PC-3 (cell line): ENCODE measurements at places on chromosomes 1 and 21. TPM values are rescaled to one million over a fixed set of nuclear protein-coding genes. Genes with fewer than 3 reads are reported as not detected.

GRCh38 chr1:248015803-248016202, 2.3 kb downstream of the OR2L5 start:
- DNase-seq = no peak

DNA sequence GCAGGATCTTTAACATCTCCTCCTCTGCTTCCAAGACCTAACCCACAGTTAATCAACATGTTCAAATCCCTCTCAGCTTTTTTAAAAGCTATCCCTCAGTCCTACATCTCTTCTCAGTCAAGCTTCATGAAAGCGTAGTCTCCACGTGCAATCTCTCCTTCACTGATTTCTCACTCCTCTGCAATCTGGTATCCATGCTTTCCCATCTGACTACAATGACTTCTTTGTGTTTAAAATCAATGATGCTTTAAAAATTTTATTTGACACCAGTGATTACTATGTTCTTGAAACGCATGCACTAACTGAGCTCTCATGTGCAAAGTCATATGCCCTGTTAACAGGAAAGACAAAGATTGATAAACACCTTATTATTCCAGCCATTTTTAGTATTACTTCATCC, 67.5 kb upstream of the BEND5 start:
- DNase-seq = no peak

GRCh38 chr1:245692318-245692717, 537.5 kb downstream of the KIF26B start:
- DNase-seq = no peak

DNA sequence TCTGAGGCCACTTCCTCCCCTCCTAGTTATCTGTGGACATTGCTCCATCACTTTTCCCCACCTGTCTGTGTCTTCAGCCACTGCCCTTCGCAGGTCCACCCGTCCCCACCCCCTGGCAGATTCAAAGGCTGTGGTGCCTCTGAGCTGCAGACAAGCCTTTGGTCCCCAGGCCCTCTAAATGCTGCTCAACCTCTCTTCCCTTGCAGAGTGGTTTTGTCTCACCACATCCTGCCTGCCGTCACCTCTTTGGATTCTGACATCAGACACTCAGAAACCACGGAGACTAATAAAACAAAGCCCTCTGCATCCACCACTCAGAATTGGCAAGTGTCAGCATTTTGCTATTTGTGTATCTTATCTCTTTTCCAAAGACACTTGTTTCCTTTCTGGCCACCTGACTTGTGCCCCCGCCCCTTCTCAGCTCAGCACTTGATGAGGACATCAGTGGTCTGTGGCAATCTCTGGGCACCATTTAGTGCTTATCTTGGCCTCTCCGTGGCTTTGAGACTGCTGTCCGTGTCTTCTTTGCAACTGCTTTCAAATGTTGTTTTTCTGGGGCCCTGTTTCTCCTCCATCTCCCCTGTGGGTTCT, 7.7 kb downstream of the CNIH3 start:
- DNase-seq = peak; percentile 94

The CCDC27 gene
- not detected in 2 replicates for total RNA-seq

The RUNX3 gene
- 2.8 and 3.7 TPM in 2 replicates for total RNA-seq

The UBASH3A gene
- 1.0 TPM in 1 of 2 replicates, not detected in the other for total RNA-seq

GRCh38 chr1:83546874-83547273, 452.1 kb downstream of the TTLL7 start:
- no peak for DNase-seq

The CFHR4 gene
- total RNA-seq = not detected in 2 replicates

DNA sequence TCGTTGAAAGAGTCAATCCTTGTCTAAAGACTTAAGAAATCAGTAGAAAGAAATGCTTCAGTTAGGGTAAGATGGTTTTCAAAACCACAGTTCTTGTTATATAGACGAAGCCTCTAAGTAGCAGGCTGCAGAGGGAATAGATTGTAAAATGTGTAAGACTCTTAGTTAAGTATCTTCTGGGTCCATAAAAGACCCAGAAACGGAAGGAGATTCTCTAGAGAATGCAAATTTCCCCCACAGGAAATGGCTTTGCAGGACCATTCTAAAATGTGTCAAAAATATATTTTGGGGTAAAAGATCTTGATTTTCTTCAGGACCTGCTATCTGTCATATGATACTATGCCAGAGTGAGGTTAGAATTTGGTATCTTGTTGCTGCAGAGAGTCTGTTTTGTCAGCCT, 13.4 kb downstream of the OR2T1 start:
- DNase-seq = no peak

GRCh38 chr1:100799954-100800612, 80.5 kb downstream of the VCAM1 start:
- DNase-seq = peak; percentile 46

DNA sequence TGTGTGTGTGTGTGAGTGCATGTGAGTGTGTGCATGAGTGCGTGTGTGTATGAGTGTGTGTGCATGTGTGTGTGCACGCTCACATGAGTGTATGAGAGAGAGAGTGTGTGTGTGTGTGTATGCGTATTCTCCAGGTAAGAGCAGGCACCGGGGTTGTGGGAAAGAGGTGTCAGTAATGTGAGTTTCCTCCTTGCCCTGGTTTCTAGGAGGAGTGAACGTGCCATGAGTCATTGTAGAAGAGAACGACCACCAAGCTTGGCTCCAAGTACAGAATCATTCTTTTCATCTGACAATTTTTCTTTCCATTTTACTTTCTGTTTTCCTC, 79.1 kb downstream of the POFUT2 start:
- peak; percentile 12 for DNase-seq

DNA sequence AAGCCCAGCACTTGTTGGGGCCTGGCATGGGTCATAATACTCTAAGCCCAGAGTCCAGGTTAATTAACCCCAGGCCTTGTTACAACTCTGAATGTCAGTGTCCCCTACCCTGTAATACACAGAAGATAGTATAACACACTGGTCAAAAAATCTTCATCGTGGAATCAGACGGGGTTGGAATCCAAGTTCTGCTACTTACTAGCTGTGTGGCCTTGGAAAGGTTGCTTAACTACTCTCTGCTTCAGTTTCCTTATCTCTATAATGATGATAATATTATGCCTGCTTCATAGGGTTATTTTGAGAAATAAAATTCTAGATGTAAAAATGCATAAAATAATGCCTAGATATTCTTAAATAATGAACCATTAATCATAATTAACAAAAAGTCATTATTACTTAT, 77.8 kb upstream of the CTTNBP2NL start:
- no peak for DNase-seq

DNA sequence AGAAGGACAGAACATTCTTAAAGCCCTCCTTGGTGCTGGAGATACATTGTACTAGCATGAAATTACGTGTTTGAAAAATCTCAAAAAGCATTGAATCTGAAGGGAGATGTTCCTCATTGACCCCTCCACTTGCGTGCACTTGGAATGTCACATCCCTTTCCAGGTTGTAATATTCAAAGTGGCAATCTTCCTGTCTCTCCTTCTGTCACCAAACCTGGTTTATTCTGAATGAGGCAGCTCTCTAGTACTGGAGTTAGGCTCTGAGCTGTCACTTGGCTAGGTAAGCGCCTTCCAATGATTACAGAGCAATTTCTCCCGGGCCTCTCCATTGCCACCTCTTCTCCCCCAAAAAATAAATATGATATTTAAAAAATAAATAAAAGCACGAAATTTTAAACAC, 855 bp downstream of the DSCAM start:
- peak; percentile 2 for DNase-seq

The NPR1 gene
- total RNA-seq = 0.46 and 0.84 TPM in 2 replicates

- peak; percentile 19 for DNase-seq
Observed at GRCh38 chr1:231527586-231528171, 790 bp upstream of the TSNAX start.

- DNase-seq = peak; percentile 35
Observed at GRCh38 chr1:219661464-219662092, 48.7 kb upstream of the ZC3H11B start.

The COL11A1 gene
- total RNA-seq = not detected in 2 replicates

DNA sequence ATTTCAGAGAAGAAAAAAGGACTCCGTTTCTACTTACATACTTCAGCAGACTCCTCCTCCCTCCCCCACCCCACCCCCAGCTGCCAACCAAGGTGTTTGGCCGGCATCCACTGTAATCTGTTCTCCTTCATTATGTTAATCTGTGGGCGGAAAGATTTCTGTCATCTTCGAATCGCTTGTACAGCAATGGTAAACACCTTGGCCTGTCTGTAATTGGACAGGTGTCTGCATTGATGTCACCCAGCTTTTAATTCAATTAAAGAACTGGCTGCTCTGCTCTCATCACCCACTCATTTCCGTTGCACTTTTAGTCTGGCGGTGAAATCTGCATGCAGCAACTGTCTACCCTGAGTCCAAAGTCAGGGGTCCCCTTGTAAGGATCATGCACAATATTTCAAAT, 368.6 kb downstream of the USH2A start:
- DNase-seq = no peak

The KIF21B gene
- 0.46 and 0.66 TPM in 2 replicates for total RNA-seq

DNA sequence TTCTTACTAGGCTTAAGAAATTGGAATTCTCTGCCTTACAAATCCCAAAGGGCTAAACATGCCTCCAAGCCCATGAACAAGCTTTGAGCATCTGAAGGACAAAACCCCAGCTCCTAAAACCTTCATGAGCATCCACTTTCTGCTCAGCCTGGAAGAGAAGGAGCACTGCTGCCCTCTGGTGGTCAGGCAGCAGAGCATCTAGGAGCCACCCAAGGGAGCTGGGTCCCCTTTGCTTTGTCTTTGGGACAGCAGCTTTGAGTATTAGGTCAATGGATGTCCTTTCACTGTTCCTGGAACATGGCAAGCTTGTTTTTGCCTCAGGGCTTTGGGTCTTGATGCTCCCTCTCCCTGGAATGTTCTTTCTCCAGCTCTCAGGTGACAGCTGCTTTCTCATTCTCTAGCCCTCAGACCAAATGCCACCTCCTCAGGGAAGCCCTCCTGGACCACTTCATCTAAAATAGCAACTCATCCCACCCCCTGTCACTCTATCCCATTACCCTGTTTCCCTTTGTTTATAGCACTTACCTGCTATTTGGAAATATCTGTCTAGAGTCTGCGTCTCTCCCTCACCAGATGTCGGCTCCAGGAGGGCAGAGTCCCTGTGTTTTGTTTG, 25.7 kb downstream of the RAB7B start:
- DNase-seq = peak; percentile 91

The LMOD1 gene
- total RNA-seq = 0.06 and 0.07 TPM in 2 replicates

DNA sequence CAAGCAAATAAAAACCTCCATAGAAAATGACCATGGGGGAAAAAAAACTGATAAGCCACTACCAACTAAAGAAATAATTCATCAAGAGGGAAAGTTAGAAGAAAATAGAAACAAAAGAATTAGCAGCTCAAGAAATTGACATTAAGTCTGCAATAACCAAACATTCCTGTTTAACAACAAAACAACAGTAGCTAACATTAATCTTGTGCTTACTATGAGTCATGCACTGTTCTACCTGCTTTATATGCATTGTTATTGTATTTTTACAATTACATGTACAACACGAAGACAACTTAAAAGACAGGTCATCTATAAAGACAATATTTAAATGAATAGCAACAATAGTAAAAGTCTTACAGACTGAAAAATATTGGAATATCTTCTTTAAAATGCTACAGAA, 34.4 kb upstream of the LRRC7 start:
- DNase-seq = no peak

The NR0B2 gene
- not detected in 2 replicates for total RNA-seq

- no peak for DNase-seq
Observed at GRCh38 chr1:181390410-181391077, 92.8 kb upstream of the CACNA1E start.

The S100A3 gene
- total RNA-seq = 4.6 and 7.9 TPM in 2 replicates

GRCh38 chr21:42571391-42572150, 57.9 kb downstream of the SLC37A1 start:
- no peak for DNase-seq

DNA sequence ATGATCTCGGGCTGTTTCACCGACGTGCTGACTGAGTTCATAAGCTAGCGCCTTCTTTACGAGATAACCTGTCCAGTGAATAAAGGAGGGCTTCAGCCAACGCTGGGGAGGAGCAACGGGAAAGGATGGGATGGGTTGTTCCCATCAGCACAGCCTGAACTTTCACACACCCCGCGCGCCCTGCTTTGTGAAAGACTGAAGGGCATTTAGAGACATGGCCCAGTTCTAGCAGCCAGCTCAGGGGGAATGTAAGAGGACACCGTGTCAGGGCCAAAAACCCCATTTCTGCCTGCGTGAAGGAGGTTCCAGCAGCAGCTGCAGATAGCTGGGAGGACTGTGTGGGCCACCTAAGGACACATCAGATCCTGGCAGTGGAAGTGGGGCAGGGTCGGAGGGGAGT, 255.1 kb upstream of the RAB4A start:
- no peak for DNase-seq

The LEMD1 gene
- total RNA-seq = 4.0 TPM in 1 of 2 replicates, not detected in the other

GRCh38 chr1:97163591-97164275, 442.1 kb downstream of the PTBP2 start:
- DNase-seq = no peak

The ANGPTL7 gene
- total RNA-seq = not detected in 2 replicates

DNA sequence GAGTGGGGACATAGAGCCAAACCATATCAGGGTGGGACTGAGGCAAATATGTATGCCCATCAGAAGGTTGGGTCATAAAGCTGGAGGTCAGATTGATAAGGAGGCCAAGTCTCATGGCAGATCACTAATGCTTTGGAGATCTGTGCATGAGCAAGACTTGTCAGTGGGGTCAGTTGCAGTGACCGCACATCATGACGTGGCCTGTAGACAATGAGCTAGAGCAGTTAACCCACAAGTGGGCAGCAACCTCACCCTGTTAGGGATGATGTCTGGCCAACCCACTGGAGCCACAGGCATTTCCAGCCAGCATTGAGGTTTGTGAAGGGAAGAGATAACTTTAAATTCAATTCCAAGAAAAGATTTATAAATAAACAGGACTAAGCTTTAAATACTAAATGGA, 66.7 kb downstream of the XCL1 start:
- no peak for DNase-seq

DNA sequence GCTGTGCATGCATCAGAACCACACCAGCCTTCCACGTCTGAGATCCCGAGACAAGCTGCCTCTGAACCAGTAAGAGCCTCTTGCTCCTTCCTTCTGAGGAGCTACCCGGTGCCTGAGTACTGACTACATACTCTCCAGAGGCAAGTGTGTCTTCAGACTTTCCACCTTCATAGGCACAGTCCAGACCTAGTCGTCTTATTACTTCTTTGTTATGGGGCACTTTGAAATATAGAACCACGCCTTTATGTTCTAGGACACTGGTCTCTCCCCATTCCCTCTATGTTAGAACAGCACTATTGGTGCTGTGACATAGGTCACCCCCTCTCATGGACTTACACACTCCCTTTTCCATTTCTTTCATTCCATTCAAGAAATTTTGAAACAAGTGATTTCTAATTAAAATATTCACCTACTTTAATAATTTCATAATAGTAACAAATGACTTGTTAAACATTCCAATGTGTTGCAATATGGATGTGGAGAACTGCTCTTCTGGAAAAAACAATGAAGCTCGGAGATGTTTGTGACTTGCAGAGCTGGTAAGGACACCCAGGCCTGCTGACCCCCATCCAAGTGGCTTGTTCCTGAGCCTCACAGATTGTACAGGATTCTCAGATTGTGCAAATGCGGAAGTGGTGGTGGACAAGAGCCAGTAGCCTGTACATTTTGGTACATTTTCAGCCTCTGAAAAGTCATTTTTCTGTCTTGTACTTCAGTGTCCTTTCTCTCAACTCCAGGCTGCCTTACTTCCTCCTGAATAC, 76.1 kb upstream of the SIPA1L2 start:
- DNase-seq = no peak

GRCh38 chr1:206924592-206925105, 2.9 kb upstream of the FCMR start:
- no peak for DNase-seq
